MCF 10A (cell line): ENCODE measurements at places on chromosomes 6 and 20.

DNA sequence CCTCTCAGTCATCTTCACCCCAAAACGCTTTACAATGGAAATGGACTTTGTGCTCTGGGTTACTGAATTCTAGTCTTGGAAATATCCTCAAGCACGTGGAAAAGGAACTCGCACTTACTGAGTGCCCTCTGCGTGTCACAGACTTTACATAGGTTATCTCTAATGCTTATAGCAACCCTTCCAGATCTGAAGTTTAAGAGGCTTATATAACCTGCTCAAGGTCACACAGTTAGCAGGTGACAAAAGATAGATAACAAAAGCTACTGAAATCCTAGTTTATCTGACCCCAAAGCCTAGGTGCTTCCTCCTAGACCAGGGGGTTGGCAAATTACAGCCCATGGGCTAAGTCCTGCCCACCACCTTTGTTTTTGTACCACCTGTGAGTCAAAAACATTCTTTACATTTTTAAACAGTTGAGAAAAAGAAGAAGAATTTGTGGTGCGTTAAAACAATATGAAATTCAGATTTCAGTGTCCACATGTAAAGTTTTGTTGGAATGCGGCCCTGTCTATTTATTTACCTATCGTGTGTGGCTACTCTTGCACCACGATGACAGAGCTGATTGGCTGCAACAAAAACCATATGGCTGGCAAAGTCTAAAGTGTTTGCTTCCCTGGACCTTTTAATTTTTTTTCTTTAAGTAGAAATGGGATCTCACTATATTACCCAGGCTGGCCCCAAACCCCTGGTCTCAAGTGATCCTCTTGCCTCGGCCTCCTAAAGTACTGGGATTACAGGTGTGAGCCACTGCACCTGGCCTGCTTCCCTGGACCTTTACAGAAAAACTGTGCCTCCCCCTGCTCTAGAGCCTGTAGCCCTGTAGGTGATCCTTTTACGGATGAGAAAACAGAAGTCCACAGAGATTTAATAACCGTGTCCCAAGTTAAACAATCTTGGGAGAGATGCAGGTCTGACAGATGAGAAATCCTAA, 110.2 kb upstream of the RREB1 start:
- no peak for DNase-seq

DNA sequence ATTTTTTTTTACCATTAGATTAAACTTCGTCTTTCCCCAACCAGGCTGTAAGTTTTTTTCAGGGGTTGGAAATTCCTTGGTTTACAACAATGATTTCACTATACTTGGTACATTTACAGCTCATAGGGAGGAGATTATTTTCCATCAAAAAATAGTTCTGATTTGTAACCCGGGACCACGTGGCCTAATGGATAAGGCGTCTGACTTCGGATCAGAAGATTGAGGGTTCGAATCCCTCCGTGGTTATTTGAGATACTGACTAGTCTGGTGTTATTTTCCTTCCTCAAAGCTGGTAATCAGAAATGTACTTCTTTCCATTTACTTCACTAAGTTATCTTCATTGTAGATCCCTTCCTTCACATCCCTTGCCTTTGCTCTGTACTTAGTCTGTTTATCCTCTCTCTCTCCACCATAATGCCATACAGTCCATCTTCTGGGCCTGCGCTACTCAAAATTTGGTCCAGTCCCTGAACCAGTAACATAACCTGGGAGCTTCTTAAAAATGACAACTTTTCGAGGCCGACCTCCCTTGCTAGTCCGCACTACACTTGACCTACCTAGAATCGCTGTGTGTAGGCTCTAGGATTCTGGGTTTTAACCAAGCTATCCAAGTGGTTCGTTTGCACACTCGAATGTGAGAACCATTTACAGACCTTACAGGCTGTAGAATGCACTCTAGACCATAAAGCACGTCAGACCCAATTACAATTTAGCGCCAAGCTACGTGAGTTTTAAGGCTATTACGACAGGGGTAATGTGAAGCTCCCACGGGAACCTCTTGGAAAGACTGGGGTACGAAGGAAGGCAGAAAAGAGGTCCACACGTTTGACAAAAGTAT, 42.1 kb upstream of the BTN3A2 start:
- DNase-seq: peak; percentile 85

- DNase-seq: no peak
Measured at GRCh38 chr6:136994782-136995181, 50.0 kb downstream of the IL20RA start.

DNA sequence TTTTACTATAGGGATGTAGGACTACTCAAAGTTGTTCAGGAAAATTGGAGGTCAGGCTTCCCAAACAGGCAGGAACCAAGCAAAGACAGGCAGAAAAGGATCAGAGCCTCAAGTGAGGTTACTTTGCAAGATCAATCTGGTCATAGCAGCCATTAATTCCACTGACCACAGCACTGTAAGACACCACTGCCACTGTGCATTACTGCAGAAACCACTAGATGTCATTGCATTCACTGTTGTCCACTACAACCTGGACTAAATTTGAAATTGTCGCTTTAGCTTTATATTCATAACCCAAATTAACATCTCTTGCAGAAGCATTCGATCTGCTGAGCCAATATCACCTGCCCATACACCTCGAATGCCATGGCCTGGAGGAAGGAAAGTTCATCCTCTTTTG, 126.9 kb upstream of the UFL1 start:
- DNase-seq: peak; percentile 22

DNA sequence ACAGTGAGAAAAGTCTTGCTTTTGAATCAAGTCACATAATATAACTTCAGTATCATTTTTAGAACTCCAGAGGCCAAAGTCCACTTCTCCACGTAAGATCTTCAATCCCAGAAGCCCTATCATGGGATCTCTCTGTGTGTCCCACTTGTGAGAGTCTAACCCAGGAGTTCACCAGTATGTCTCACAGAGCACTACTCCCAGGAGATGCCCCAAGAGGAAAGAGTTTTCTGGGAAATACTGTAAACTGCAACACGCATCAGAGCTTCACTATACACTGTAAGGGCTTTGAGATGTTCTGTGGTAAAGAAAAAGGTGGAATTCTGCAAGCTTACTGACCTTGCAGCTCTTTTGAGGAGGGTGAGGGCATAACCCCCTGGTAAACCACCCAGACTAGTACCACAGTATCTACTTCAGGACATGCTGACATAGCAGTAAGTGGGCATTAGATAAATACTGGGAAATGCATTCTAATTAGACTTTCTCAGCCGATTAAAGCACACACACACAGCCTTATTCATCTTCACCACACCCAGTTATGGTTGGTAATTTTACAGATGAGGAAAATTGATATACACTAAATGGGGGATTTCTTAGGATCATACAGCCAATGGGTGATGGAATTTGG, 12.3 kb downstream of the DCBLD1 start:
- DNase-seq: no peak

GRCh38 chr6:167690931-167691330, 135.8 kb upstream of the AFDN start:
- no peak for DNase-seq

- no peak for DNase-seq
Measured at GRCh38 chr20:57499676-57500075, 25.3 kb downstream of the CTCFL start.

DNA sequence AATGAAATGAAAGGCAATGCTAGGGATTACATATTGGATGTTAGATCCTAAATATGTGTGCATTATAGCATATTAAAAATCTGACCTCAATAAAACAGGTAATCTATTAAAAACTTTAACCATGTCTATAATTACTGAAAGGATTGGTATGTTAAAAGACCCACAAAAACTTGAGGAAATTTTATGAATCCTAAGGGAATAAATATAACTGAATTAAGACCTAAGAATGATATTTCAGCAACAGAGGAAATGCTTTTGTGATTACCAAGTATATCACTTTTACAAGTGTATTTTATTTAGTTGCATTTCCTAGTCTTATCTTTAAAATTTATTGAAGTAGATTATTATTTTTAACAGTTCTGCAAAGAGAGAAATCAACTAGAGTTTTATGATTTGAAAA, 571.5 kb downstream of the HDGFL1 start:
- no peak for DNase-seq

- DNase-seq: no peak
Measured at GRCh38 chr6:108068618-108069017, 5.9 kb downstream of the OSTM1 start.

DNA sequence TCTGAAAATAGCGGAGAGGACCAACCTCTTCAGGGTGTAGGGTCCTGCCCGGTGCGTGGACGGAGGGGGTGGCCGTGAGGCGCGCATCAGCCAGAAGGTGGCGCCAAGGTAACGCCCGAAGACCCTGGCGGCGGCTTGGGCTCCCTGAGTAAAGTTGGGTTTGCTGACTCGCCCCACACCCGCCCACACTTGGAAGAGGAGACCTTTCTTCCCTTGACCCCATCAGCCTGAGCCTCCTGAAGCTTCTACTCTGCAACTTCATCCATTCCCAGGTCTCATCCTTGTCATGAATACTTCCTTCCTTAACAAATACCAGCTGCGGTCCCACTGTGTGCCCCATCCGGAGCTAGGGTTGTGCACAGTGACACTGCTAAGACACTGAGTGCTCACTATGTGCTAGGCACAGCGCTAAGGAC, 14.6 kb downstream of the CD40 start:
- peak; percentile 62 for DNase-seq

- DNase-seq: no peak
Measured at GRCh38 chr6:1068068-1068467, 243.8 kb upstream of the FOXQ1 start.
